ENCODE measurements at places on chromosomes 4 and X. TPM values are rescaled to one million over a fixed set of nuclear protein-coding genes. Genes with fewer than 3 reads are reported as not detected.

- DNase-seq: no peak
Observed at GRCh38 chr4:10521424-10521823, 64.2 kb upstream of the ZNF518B start.

GRCh38 chrX:151790481-151791160, 56.1 kb downstream of the CNGA2 start:
- peak; percentile 58 for DNase-seq

- peak; percentile 93 for DNase-seq
Observed at GRCh38 chr4:41360214-41360920, 103.6 kb downstream of the UCHL1 start.

GRCh38 chrX:2474280-2474962, 26.4 kb downstream of the DHRSX start:
- DNase-seq: no peak

DNA sequence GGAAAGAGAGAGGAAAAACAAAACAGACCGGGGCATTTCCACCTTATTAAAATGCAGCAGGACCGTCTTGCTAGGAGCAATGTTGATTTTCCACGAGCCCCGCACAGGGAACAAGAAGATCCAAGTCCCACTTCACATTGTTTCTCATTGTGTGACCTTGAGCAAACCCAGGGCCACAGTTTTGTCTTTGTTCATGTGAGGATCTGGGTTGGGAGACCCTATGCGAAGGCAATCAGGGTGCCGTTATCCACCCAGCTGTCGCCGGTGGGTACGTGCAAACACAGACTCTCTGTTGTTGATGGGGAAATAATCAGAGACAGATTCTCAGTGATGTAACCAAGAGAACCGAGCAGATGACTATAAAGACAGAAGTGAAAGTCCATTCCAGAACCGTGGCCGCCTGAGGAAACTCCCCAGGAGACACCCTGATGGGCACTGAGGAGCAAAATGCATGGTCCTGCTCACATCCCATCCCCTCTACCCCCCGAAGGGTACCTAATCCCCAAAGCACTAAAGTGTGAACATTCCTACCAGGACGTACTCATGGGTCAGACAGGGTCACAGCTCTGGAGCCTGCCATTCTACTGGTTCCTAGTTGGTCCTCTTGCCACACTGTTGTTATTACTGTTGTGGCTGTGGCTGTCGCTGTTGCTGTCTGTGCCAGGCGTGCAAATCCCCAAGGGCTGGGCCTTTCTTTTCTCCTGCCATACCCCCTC, 102.7 kb upstream of the RBPJ start:
- DNase-seq: peak; percentile 59

DNA sequence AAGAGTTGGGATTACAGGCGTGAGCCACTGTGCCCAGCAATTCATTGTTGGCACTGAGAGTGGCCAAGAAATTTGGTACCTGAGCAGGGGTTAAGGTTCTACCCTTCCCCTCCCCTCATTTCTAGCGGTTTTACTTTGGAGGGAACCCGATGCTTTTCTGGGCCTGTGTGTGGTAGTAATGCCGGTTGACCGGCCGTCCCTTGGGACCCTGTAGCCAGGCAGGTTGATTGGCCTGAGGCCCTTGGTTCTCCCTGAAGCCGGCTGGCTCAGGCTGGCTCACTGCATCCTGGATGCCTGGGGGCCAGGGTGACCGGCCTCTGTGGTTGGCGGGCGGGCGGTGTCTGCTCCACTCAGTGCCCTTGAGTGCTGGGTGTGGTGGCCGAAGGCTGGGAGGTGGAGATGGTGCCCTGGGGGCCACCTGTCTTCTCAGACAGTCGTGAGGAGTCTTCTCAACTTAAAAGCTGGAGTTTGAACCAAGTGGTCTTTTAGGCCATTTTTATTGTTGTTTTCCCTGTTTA, 45.6 kb downstream of the RGS12 start:
- DNase-seq: no peak

DNA sequence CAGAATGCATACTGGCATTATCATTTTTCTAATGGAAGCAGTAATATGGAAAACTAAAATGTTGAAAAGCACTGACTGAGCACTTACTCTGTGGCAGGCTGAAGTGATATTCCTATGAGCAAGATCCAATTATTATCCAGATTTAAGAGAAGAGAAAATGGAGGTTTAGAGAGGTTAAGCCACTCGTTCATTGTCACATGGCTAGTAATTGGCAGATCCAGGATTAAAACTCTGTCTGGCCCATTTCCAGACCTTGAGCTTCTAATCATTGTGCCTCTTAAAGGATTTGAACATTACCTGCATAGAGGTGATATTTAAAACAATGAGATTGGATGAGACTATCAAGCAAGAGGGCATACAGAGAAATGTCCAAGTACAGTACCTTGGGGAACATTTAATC, 80.6 kb downstream of the MFAP3L start:
- DNase-seq: no peak

DNA sequence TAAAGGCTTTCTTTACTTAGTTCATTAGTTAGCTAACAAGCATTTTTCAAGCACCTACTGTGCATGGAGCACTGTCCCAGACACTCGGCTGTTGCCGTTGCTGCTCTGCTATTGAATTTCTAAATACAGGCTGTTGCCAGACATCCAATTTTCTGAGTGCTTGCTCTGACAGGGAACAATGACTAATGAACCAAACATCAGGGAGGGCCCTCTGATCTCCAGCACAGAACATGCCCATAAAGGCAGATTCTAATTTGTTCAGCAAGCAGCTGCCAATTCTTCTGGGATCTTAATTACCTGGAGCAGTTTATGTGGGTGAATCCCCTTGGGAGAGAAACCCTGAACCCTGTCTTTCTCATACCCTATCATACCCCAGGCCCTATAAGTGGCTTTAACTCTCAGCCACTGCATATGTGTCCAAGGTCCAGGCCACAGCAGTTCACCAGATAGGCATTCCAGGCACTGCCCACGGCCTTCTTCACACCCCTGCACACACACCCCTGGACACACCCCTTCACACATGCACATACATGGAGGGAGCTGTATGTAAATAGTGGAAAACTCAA, 27.9 kb downstream of the TSC22D3 start:
- DNase-seq: peak; percentile 70

GRCh38 chr4:137122876-137123275, 409.4 kb downstream of the PCDH18 start:
- no peak for DNase-seq

DNA sequence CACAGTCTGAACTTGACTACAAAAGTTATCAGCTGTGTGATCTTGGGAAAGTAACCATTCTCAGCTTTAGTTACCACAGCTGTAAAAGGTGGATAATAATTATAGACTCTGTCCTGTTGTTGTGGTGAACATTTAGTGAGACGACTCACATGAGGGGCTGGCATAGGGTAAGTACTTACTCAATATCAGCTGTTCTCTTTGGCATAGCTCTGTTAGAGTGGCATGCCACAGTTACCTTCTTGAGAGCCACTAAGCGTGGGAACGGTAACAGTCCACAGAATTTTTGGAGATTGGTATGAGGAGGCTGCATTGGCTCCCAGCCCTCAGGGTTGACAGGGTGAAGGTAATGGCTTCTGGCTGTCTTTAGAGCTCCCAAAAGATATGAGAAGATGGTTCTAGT, 13.2 kb upstream of the HAND2 start:
- DNase-seq: no peak

Gene SMIM10
- 3.6 TPM for total RNA-seq

Gene CTAG1A
- total RNA-seq: not detected

Gene ASB9
- 4.0 TPM for total RNA-seq

All from tongue (tissue), 3 donors.